ENCODE measurements at places on chromosomes 4 and X. TPM values are rescaled to one million over a fixed set of nuclear protein-coding genes. Genes with fewer than 3 reads are reported as not detected.

DNA sequence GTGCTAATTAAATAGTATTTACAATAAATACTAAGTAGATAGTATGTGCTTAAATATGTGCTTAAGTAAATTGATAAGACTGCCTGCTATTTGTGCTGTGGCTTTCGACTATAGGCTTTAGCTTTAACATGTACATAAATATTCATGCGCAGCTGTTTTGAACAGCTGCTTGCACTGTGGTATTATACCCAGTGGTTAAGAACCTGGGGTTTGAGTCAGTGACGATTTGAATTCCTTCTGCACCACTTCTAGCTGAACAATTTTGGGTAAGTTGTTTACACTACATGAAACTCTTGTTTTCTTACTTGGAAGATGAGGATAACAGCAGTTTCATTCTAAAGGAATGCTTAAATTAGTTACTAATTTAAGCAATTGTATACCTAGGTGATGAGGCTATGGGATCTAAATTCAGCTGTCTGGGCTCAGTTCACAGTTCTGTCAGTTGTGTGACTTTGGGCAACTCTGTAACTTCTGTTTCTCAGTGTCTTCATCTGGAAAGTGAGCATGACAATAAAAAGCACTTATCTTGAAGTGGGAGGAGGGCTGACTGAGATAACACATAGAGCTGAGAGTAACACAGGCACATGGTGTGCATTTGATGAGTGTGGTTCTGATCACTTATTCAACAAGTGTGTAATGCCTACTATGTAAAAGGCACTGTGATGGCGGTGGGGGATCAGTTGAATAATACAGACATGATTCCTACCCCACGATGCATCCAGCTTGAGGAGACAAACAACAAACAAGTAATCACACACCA, 37.0 kb downstream of the HPGDS start:
- DNase-seq = no peak

BTK gene
- not detected for total RNA-seq

DNA sequence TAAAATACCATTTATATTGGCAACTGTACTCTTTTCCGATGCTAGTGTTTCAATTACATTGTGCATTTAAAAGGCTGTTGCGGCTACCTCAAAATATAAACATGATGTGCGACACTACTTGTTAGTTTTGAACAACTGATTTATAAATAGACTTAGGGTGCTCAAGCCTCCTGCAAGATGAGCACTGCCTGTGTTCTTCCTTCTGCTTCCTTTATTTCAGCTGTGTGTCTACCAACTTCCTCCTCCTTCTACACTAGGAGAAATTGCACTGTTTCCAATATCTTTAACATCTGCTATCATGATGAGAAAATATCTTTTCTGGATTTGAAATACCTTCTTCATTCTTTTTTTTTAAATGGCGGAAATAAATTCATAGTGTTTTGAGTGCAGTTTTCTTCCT, 24.0 kb downstream of the TET2 start:
- DNase-seq = no peak

ABCB7 gene
- total RNA-seq = 54.5 TPM

Data from activated CD4-positive, alpha-beta T cell treated with anti-CD3 and anti-CD28 coated beads for 36 hours (primary cell).